LHCN-M2 (cell line): ENCODE measurements at places on chromosomes 12 and 14.
A peak's percentile ranks its signal among the peaks of the same experiment; 100 is the strongest.

GRCh38 chr12:51721282-51721940, 127.1 kb downstream of the FIGNL2 start:
- DNase-seq, result no peak

GRCh38 chr14:86530457-86530856, 1000.5 kb downstream of the FLRT2 start:
- DNase-seq, result no peak

DNA sequence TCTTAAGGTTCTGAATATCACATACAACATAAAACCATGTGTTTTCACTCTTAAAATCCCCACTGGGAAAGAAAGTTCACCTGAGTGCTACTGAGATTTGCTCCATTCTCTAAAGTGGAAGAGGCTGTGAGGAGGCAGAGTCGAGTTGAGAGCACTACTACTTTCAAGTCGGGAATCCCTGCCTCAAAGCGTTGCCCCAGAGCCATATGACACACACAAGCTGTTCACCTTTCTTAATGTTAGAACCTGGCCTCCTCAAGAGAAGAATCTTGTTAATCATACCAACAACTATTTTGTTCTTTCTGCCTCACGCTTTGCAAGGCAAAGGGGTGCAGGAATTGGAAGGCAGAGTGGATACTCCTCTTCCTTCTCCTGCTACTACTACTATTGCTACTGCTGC, 149.7 kb upstream of the DAAM1 start:
- no peak for DNase-seq

DNA sequence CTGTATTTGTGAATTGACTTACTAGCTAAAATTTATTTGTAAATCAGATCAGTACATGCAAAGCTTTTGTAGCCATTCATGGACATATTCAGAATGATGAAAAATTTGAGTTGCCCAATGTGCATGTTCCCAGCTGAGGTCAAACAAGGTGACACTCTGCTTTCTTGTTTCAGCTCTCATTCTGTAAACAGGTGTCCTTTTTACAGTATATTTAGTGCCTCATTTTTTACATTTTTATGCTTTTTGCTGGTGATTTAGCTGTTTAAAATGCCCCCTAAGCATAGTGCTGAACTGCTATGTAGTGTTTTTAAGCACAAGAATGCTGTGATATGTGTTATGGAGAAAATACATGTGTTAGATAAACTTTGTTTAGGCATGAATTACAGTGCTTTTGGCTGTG, 76.3 kb downstream of the MIA2 start:
- peak; percentile 6 for DNase-seq

- no peak for DNase-seq
Observed at GRCh38 chr12:89622115-89622514, 86.5 kb downstream of the ATP2B1 start.

DNA sequence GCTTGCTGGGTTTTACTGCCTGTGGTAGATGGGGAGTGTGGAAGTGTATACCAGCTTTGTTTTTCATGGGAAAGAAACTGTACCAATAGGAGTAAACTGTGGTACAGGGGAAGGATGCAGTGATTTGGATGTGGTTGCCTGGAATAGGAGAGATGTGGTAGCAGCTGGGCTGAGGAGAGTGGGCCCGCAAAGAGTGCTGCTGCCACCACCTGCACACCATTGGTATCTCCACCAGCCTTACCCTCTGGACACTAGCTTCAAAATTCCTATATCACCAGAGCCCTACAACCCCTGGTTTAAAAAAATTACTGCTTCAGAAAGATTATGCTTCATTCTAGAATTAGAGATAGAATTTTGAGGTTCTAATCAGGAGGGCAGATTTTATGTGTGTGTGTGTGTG, 53.6 kb downstream of the AKAP6 start:
- DNase-seq, result peak; percentile 52

- no peak for DNase-seq
Observed at GRCh38 chr12:31492599-31493196, 98.2 kb downstream of the DENND5B start.

DNA sequence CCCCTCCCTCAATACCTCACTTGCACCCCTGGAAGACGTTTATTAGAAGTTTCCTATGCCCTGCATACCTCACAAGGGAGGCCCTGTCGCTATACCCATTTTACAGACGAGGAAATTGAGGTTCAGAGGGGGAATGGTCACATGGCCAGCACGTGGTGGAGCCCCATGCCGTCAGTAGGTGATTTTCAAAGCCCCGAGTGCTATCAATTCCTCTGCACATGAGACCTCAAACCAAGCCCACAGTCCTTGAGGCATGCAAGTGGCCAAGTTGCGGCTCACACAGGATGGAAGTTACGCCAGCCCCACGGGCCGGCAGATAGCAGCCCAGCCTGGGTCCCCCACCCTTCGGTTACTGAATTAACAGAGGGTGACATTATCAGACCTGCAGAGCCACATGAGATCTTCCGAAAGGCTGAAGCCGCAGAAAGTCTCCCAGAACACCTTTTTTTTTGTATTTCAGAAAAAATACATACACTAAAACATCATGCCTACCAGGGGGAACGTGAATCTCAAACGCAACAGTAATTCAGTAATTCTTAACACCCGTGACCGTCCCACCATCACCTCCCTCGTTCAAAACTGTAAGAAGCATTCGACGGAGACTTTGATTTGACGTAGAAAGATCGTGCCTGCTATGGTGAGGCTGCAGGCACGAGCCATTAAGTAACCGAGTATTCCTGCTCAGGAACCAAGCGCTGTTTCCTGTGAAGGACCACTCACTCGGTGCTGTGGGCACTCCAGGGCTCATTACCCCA, 129.0 kb downstream of the RFLNA start:
- DNase-seq, result no peak

DNA sequence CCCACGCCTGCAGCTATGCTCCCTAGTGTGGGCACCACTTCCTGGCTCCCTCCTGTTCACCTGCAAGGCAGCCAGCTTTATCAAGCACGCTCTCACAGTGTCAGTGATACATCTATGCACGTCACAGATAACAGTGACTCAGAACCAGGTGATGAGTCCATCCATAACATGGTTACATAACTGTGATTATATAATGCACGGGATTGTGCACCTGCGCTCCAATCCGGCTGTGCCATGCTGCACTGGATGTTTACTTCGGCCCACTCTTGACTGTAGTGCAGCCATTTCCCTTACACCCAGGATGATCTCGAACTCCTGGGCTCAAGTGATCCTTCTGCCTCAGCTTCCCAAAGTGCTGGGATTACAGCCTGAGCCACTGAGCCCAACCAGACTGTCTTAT, 38.4 kb upstream of the CEP83 start:
- DNase-seq, result peak; percentile 3

- DNase-seq, result peak; percentile 86
Observed at GRCh38 chr12:52181746-52182145, 10.1 kb downstream of the KRT80 start.

GRCh38 chr12:6332459-6332858, 9.4 kb downstream of the TNFRSF1A start:
- peak; percentile 92 for DNase-seq

- no peak for DNase-seq
Observed at GRCh38 chr14:63483315-63483714, 59.9 kb downstream of the PPP2R5E start.

GRCh38 chr14:58082011-58082410, 70.0 kb downstream of the ARMH4 start:
- peak; percentile 38 for DNase-seq

DNA sequence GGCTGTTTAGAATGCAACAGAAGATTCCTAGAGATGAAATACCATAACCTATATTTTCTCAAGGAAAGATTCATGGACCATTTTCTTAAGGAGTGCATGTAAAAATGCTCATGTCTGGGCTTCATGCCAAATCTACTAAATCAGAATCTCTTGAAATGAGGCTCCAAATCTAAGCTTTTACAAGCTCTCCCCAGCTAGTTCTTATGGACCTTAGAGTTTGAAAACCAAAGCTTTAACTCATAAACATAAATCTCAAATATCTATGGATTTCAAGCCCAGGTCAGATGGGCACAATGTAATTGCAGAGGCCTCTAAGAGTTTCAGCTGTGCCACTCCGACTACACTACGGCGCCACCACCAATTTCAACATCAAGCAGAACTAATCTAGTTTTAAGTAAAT, 117.3 kb upstream of the CAND1 start:
- no peak for DNase-seq

DNA sequence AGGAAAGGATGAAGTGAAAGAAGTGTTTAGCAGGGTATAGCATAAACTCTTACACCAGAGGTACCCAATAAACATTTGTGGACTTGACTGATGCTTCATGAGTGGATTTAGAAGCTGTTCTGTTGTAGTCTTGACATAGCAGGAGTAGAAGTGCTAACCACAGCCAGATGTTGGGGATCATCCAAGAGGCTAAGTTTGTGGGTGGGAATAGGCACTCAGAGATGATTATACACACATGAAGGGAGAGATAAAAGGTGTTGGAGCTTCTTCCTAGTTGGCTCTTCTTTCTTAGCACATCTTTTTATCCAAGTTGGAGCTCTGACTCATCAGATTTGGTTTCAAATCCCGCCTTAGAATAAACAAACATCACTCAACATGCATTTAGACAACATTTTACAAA, 166.7 kb upstream of the E2F7 start:
- DNase-seq, result peak; percentile 22

GRCh38 chr12:43621262-43621661, 69.3 kb upstream of the ADAMTS20 start:
- DNase-seq, result no peak

DNA sequence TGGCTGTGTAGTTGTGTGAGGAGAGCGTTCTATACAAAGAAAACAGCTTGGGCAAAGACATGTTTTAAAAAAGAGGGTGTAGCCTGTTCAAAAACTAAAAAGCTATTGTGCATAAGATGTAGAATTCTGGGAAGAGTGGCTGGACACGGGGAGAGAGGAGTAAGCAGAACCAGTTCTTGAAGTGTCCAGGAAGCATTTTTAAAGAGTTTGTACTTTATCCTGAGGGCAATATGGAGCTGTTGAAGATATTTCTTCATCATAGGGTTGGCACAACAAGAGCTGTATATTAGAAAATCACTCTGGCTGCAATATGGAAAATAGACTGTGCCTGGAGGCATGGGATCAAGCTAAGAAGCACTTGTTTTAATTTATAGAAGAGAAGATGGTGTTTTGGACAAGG, 458.9 kb upstream of the LMO3 start:
- DNase-seq, result no peak

DNA sequence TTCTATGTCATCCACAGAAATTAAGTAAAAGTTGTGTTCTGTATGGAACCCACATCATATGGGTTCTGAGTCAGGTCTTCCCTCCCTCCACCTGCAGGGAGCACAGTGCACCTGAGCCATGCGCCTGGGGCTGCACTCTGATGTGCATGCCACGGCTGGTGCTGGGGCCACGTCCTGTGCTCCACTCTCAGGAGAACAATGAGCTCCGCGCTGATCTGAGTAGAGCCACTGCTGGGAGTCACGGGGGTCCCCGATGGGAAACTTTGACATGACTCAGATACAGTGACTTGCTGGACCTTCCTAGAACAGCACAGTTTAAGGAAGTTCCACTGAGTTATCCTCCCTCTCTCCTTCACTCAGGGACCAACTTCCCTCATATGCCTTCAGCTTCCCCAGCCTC, 683.4 kb downstream of the TMEM121 start:
- DNase-seq, result no peak

DNA sequence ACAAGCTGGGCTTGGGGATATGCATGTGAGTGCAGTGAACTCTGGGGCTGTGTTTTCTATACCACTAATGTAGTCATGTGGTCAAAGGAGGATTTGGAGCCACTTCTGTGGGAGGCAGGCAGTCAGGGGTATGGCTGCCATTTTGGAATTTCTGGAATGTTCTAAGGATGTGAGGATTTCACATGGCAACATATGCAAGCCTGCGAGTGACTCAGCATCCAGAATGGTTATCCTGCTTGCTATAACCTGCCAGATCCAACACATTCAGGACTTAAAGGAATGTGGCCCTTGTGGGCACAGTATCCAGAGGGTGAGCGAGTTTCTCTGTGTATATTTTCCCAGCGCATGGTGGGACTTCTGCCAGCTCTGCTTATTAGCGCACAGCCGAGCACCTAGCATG, 249.2 kb upstream of the PWP1 start:
- DNase-seq, result peak; percentile 53

DNA sequence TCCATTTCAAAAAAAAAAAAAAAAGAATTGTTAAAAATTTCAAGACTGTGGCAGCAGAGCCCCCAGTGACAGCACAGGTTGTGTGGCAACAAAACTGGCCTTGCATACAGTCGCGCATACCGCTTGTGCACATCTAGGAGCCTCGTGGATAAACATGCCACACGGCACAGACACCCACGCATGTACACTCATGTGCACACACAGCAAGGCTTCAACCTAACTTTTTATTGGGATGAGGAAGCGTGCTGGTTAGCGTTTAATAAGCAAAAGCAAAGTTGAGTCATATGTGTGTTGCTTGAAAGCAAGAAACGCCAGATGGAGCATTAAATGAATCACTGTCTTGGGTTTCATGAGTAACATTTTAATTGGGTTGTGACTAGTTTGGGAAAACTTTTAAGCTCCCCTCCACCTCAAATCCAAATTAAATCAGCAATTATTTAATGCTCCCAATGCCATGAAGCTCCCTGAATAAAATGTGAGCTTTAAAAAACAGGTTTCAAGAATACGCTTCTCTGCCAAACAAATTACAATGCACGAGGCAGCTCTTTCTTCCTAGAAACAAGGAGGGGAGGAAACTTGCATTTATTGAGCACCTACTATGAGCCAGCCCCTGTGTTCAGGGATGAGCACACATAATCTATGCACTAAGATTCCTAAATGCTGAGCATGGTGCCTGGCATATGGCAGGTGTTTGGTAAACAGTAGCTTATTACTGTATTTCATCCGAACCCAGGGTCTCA, 35.7 kb upstream of the EML1 start:
- peak; percentile 97 for DNase-seq

DNA sequence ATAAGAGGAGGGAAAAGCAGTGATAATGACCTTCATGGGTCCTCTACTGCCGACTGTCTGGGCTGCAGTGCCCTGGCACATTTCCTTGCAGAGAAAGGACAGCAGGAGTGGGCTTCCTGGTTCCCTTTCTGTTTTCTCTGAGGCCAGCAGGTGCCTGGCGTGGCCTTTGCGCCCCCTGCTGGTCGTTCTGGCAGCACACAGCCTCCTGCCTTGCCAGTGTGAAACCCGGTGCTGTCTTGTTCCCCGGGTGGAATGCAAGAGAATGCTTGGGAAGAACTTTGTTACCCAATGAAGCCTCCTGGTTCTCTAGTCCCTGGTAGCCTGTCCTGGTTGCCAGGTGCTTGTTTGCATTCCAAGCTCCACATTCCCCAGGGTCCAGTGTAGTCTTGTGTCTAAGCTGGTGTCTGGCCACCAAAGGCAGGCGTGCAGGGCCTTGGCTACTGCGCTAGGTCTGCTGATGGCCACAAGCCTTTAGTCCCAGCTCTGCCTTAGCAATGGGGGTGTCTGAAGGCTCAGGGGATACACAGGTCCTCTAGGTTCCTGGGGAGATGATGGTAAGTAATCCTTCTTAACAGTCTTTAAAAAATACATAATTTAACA, 1392.4 kb upstream of the TMEM132C start:
- DNase-seq, result peak; percentile 40

GRCh38 chr12:65510584-65511050, 232.1 kb downstream of the MSRB3 start:
- DNase-seq, result no peak

DNA sequence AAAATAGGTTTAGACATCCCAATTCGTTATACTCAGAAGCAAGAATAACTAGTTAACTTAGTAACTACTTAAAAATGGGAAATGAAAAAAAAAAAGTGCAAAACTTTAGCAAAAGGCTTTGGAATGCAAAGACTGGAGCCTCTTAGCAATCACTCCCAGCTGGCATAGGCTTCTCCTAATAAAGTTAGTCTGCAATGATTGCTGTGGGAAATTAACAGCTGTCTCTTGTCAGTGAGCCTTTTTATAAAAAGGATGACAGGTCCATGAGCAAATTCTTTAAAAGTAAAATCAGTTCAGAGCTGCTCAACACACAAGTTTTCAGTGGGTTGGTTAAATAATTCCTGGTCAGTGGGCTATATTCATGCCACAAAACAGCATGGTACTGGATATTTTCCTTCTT, 7.4 kb upstream of the SYCP3 start:
- peak; percentile 24 for DNase-seq
